ENCODE measurements at places on chromosomes 12 and 14. TPM values are rescaled to one million over a fixed set of nuclear protein-coding genes. Genes with fewer than 3 reads are reported as not detected.

Gene TCP11L2
- total RNA-seq = 8.9 TPM

Gene GMFB
- total RNA-seq = 13.0 TPM

Gene KCNA5
- total RNA-seq = 0.05 TPM

Gene ANO4
- total RNA-seq = 0.35 TPM

Gene CLEC1B
- 10.7 TPM for total RNA-seq

Gene SIX1
- not detected for total RNA-seq

Gene HSPB8
- total RNA-seq = 0.96 TPM

Gene GSG1
- total RNA-seq = not detected

- DNase-seq = no peak
These were observed 11.8 kb downstream of the ALG10B start for GRCh38 chr12:38328306-38328895.

DNA sequence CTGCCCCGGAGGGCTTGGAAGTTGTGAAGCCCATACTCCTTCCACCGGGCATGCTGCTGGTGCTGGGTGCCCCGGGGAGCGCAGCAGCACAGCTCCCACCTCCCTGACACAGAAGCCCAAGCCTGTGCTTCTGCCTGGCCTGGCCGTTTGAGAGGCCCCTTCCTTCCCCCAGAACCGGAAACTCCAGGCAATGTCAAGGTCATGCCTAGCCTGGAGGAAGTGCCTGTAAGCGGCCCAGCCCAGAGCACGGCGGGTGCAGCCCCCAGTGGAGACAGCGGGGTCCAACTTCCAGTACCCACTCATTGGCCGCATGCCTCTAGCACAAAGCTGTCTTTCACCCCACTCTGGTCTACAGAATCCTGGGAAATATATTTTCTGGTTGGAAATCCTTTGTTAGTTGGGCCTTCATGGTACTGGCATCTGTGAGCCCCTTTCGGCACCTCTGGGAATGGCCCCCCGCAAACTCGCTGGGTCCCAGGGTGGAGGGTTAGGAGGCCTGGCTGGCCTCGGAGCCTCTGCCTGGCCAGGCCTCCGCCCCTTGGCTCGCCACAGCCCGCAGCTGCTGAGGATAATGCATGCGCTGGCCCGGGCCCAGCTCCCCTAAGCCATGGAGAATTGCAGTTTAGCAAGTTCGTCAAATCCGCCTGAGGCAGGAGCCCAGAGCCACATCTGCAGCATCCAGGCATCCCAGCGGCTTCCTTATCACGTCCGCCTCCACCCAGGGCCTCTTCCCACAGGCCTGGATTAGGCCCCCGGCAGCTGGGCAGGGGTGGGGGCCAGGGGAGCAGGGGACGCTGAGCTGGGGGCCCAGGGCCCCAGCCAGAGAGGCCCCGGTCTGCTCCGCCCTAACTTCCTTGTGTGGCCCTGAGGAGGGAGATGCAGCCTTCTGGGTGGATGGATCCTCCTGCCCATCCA is 48.9 kb upstream of the DLK1 start:
- no peak for DNase-seq

DNA sequence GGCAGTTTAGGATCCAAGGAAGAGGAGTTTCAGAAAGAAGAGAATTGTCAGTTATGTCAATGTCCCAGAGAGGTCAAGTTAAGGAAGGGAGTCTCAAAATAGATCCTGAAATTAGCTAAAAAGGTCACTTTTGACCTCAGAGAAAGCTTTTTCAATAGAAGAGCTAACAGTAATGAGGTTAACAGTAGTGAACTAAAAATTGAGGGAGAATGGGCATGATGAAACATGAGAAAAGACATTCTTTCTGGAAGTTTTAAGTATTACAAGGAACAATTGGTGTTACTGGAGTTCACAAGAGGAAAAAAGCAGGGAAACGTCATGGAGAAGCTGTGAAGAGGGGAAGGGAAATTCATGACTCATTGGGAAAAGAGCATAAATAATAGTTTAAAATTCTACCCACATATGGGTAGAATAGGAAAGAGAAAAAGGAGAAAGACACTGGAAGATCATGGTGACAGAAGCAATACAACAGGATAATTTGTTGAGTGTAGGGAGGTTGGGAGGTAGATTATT is 381.2 kb upstream of the FAR2 start:
- no peak for DNase-seq

DNA sequence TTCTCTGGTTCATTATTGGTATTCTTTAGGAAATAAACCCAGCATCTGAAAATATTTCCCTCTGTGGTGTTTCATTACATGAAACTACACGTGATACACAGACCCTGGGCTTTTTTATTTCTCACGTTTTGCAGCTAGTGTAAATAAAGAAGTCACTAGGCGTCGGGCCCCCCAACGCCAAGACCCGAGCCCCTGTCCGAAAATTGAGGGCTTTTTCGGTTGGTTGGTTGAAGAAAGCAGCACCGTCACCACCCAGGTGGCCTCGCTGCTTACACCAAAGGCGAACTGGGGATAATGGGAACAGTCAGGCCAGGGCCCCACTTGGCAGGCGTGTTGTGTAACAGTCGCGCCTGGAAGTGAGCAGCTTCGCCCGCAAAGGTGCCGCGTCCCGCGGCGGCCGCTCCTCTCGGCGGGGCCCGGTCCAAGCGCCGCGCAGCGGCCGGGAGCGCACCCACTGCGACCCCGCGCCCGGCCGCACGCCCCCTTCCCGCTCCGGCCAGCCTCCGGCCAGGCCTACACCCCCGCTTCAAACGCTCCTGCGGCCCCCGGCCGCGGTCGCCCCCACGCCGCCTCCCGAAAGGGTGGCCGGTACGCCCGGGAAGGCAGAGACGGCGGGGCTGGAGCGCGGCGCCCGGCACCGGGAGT is 1.2 kb downstream of the DUSP16 start:
- DNase-seq = peak; percentile 75

- DNase-seq = no peak
These were observed 96.9 kb upstream of the FGD4 start for GRCh38 chr12:32302218-32303173.

GRCh38 chr14:22646570-22647254 is 2.6 kb upstream of the OR6J1 start:
- no peak for DNase-seq

DNA sequence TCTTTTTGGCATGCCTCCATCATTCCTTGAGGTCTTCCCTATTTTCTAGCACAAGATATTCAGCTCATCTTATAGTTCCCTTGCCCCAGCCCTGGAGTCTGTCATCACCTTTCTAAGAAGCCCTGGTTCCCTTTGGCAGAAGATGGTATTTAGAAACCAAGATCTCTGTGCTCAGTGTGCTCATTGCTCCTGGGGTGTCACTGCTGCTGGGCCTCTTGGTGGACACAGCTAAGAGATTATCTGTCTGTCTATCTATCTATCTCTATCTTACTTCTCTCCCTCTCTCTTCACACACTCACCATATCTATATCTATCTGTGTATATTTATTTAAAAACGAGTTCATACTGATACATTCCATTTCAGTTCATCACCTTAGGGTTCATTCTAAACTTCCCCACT is 67.2 kb downstream of the DAO start:
- DNase-seq = no peak

GRCh38 chr12:129195081-129195480 is 341.8 kb downstream of the GLT1D1 start:
- no peak for DNase-seq

DNA sequence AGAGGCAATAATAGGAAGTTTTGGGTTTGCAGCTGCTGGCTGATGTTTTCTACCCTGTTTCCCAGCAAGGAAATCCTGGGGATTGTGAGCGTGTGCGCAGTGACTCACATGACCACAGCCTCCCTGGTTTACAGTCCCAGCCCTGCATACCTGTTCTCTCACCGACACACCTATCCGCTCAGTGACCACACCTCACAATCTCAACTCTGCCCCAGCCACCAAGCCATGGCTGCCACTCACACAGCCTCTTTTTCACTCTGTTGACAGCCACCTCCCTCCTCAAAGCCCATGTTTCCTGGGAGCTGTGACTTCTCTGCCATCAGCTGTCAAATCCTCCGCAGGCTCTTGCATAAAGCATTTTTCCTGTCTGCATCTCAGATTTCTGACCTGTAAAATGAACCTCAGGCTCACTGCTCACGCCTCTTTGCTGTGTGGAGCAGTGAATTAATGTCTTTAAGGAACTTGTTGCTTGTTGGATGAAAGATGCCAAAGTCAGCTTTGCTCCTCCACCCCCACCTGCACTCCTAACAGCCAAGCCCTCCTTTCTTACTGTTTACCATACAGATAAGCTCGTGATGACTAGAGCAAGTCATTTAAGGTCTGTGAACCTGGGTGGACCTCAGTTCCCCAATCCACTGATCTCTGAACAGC is 43.5 kb downstream of the B4GALNT3 start:
- no peak for DNase-seq

GRCh38 chr12:4564818-4565217 is 2.8 kb downstream of the DYRK4 start:
- DNase-seq = no peak

GRCh38 chr14:68243450-68244010 is 424.0 kb downstream of the RAD51B start:
- DNase-seq = no peak

- no peak for DNase-seq
These were observed 169.8 kb upstream of the PLXNC1 start for GRCh38 chr12:93978553-93978952.

GRCh38 chr12:51067771-51068170 is 15.6 kb downstream of the CSRNP2 start:
- no peak for DNase-seq

GRCh38 chr12:12266389-12266872 is 413 bp downstream of the LRP6 start:
- peak; percentile 52 for DNase-seq

GRCh38 chr12:95574799-95575452 is 23.6 kb upstream of the USP44 start:
- no peak for DNase-seq

DNA sequence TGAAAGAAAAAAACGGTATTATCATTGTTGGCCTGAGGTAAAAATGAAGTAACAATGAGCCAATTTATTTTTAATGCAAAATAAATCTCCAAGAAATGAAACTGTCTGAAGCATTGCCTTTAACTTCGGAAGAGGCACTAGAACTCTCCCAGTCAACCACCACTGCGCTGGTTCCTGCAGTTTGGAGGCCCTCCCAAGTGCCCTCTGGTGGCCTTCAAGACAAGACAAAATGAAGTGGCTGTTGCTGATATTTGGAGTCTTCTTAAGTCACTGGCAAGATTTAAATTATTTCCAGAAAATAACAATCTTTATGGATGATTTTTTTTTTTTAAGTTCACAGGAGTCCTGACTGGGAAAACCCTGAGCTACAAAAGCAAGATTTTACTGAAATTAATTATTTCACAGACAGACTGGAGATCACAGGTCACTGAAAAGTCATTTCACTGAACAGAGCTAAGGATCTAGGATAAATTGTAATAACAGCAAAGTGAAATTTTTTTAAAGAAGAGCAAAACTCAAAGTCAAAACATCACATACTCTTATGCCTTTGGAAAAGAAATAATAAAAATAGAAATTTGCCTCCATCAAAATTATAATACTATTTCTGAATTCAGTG is 58.2 kb downstream of the DICER1 start:
- DNase-seq = no peak

GRCh38 chr12:26378711-26379110 is 183.3 kb downstream of the SSPN start:
- no peak for DNase-seq
